ENCODE measurements at places on chromosomes 16 and 17.

DNA sequence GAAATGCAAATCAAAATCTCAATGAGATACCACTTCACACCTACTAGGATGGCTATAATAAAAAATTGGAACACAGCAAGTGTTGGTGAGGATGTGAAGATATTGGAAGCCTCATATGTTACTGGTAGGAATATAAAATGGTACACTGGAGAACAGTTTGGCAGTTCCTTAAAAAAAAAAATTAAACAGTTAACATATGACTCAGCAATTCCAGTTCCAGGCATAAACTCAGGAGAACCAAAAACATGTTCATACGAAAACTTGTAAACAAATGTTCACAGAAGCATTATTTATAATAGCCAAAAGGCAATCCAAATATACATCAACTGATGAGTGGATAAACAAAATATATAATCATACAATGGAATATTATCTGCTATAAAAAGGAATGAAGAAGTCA is 28.2 kb downstream of the ZNF652 start:
- no peak for DNase-seq

DNA sequence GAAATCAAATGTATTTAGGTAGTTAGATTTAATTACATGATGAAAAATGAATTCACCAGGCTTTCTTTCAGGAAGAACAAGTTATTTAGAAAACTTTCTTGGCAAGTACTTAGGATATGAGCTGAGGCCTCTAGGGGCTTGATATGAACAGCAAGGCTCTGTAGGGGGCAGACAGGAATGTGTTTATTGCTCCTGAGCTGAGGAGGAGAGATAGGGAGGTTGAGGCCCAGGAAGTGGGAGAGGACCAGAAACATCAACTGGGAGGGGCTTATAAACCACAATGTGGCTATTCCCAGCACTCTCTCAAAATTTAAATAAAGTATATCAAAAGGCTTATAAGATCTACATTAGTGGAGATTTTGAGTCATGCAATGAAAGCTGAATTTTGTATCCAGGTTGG is 154.0 kb upstream of the MAF start:
- no peak for DNase-seq

GRCh38 chr16:69240331-69240730 is 53.4 kb downstream of the SNTB2 start:
- DNase-seq, result no peak

DNA sequence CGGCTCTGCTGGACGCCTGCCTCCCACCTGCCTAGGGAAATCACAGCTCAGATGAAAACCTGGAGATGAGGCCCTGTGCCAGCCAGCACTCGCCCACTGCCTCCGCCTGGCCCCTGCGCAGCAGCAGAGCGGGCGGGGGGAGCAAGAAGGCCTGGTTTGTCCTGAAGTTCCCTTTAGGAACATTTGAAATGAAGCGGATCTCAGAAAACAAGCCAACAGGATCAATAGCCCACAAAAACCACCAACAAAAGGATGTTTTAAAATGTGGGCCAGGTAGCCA is 48.0 kb downstream of the RBFOX3 start:
- DNase-seq, result peak; percentile 29

- no peak for DNase-seq
Measured at GRCh38 chr17:41959336-41960095, 7.1 kb upstream of the CNP start.
